ENCODE measurements at places on chromosomes 5 and 9. TPM values are rescaled to one million over a fixed set of nuclear protein-coding genes. Genes with fewer than 3 reads are reported as not detected.

Gene PTGS1
- total RNA-seq: 3.0 TPM

Gene SH3TC2
- total RNA-seq: 1.9 TPM

Gene PCDHB10
- total RNA-seq: 6.2 TPM

Gene IL9
- total RNA-seq: not detected

Gene PAEP
- total RNA-seq: not detected

Measured in uterus (tissue), 4 donors.